ENCODE measurements at places on chromosomes 1 and 21.

DNA sequence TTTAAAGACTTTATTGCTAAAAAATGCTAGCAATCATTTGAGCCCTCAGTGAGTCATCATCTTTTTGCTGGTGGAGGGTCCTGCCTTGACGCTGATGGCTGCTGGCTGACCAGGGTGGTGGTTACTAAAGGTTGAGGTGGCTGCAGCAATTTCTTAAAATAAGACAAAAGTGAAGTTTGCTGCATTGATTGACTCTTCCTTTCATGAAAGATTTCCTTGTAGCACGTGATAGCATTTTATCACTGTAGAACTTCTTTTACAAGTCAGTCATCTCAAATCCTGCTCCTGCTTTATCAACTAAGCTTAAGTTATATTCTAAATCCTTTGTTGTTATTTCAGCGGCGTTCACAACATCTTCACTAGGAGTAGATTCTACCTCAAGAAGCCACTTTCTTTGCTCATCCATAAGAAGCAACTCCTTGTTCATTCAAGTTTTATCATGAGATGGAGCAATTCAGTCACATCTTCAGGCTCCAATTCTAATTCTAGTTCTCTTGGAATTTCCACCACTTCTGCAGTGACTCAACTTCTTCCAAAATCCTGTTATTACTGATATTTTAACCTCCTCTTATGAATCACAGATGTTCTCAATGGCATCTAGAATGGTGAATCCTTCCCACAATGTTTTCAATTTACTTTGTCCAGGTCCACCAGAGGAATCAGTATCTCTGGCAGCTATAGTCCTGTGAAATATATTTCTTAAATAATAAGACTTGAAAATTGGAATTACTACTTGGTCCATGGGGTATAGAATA lies 17.6 kb upstream of the RGS1 start:
- DNase-seq: no peak

- DNase-seq: no peak
Observed at GRCh38 chr21:45651921-45652320, 8.4 kb downstream of the PCBP3 start.

- DNase-seq: peak; percentile 59
Observed at GRCh38 chr1:66752000-66752592, at the start of gene DYNLT5. TSS of gene DYNLT5 (plus strand) at chr1:66752459. CDS start at chr1:66754659, 2,200 bp downstream.

DNA sequence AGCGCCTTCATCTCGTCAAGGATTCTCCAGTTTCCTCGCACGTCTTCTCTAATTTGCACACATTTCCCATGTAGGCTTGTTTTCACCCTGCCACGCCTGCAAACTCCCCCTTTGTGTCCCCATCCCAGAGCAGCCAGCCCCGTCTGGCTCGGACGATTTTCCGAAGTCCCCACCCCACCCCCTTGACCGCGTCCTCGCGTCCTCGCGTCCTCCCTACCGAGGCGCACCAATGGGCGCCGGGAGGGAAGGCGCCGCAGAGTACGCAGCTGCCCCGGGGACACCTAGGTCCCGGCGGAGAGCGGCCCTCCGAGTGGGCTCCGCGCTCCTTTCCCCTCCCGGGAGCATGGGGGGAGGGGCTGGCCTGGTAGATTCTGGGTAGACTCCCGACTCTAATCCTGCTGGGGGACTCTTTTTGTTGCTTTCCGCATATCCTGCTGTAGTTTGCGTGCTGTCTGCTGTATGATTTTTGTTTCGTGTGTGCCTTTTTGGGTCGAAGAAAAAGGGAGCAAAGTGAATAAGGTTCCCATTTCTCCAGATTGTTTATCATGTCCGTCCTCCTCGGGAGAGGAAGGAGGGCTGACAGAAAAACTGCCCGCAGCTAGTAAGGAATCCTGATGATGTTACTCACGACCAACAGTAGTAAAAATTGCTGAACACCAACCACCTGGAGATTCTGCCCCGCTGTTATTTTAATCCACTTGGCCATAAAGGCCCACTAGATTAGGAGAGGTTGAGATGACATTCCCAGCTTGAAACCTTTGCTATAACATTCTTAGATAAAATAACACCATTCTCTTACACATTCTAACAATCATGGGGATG lies 1.5 kb downstream of the CACHD1 start:
- DNase-seq: no peak

GRCh38 chr1:44808938-44809917 lies 905 bp downstream of the BTBD19 start:
- DNase-seq: peak; percentile 76

GRCh38 chr1:99639408-99639807 lies 6.5 kb upstream of the PALMD start:
- no peak for DNase-seq

DNA sequence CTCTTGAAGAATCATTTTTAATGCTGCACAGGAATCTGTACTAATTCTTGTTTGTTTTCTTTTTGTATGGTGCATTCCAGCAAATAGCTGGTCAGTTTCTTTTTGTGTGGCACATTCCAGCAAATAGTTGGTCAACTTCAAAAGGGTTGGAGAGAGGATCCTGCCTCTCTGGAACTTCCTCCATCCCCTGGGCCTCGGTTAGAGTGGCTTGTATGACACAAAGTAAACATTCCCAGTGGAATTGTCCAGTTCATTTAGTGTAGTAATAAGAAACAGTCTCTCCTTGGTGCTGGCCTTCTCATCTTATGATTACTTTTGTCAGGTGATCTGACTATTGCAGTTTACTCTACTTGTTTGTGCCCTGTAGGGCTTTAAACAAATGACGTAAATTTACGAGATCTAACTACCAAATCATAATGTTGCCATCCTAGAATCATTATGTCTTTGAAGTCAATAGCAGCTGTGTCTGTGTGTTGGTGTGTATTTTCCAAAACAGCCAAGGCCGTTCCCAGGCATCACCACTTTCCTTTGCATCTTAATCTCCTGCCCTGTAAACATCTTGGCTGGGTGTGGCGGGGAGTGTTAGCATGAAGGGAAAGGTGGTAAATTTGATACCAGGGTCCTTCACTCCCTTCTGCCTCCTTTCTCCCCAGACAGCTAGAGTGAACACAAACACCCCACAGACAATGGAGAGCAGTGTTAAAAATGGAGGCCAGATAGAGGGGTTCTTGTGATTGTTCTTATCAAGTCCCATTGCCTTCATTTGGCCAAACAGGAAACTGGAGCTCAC lies 77.9 kb downstream of the CDC7 start:
- DNase-seq: no peak

GRCh38 chr21:34345892-34346291 lies 17.9 kb upstream of the KCNE2 start:
- DNase-seq: no peak

GRCh38 chr1:66468722-66469121 lies 65.2 kb upstream of the SGIP1 start:
- DNase-seq: no peak

DNA sequence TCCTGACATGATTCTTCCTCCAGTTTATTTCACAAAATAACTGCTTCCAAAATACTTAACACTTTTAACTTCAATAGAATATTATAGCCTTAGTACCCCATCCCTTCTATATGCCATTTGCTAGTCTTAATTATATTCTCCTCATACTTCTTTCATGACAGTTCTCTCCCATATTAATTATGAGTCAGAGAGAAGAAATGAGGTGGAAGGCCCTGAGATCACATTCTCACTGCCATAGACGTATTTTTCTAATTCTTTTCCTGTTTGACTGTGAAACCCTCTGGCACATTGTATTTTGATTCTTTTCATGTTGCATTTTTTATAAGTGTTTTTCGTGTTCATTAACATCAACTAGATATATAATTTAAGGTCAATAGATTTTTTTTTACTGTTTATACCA lies 88.4 kb downstream of the GTF2B start:
- no peak for DNase-seq

DNA sequence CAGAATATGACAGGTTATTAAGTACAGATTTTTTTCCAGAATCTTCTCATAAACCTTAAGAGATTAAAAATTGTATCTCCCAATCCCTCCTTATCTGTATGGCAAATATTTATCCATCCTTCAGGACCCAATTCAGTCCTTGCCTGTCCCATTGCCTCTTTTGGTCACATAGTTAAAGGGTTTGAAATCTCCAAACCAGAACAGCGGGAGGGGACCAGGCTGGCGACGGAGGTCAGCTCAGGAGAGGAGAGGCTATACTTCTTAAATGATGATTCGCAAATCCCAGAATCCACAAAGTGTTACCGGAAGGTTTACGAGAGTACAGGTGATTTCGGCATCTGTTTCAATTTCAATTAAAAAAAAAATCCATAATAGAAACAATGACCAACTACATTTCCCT lies 572.7 kb downstream of the SMYD3 start:
- no peak for DNase-seq

- no peak for DNase-seq
Observed at GRCh38 chr1:61638296-61638695, 86.6 kb downstream of the TM2D1 start.

- DNase-seq: peak; percentile 48
Observed at GRCh38 chr1:9233241-9233941, 1.2 kb upstream of the H6PD start.

DNA sequence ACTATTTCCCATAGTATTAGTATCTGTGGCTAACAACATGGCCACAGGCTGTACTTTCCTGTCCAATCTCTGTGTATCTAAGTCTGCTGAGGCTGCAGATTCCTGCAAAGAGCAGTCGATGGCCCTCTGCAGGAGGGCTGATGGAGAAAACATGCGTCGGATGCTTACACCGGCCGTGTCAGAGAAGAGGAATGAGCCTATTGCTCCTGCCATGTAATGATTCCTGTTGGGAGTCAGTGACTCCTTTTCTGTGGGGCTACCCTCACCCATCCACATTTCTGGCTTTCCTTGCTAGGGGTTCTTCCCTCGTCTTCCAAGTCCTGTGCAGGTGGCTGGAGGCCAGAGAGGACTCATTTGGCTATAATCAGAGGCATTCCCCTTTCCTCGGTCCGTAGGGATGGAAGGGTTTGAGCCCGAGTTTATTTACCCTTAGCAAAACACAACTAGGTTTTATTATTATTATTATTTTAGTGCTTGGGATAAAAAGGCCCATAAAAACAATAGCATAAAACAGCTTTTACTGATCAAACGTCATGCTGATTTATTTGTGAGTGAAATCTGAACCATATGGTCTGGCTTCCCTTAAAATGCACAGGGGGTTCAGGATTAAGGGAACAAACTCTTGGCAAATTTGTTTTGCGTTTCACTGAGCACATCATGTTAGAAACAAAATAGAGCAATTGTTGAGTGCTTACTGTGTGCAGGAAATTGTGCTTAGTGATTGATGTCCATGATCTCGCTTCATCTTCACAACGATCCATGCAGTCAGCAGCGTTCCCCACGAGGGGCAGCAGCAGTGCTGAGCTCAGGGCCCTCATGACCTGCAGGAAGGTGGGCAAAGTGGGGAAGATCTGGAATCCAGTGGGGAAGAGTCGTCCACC lies 70.8 kb downstream of the KIF26B start:
- DNase-seq: no peak

- no peak for DNase-seq
Observed at GRCh38 chr1:146021622-146022402, at the start of gene HJV. TSS of gene HJV (minus strand) at chr1:146021735. CDS start at chr1:146020231, 1,504 bp downstream.

- DNase-seq: no peak
Observed at GRCh38 chr1:219463636-219464035, 149.3 kb downstream of the ZC3H11B start.

DNA sequence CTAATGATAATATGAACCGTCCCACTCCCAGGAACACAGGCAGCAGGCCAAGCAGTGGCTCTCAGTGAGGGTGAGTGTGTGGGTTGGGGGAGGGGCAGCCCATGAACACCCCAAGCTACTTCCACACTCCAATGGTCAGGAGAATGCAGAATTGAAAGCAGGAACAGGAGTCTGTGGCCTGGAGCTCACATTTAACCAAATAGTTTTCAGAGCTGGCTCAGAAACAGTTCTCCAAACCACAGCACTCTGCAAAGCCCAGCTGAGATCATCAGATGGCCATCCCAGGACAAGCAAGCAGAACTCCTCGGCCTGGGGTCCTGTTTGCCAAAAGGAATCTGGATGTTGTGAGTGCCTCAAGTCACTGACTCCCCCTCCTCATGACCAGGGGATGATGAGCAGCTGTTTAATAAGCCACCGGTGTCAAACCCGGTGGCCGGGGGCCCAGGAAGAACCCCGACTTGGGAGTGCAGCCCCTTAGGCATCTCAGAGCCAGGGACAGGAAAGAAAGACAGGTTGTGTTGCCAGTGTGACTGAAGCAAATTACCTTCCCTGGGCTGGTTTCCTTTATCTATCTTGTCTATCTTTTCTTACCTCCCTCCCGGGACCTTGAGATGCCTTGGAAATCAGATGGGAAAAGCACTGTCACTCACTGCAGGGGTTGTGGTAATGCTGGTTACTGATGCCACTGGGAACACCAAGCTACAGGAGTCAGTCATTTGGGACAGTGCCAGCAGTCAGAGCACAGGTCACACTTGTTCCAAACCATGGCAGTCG lies 20.4 kb downstream of the DEGS1 start:
- no peak for DNase-seq

DNA sequence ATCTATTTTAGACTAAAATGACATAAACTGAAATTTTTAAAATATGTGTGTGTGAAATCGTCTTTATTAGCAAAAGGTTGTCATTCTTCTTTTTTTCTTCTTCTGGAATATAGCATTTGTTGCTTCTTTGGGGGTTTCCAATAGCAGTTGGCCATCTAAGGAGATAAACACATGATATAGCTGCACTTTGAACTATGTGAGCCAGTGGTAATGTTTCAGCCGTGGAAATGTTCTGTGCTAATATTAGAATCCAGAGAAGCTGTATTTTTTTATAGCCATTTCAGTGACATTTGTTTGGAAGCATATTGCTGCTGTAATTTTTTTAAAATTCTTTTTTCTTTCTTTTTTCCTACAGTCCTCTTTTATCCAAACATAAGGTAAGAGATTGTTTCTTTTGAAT lies 75.1 kb downstream of the CNST start:
- no peak for DNase-seq

- no peak for DNase-seq
Observed at GRCh38 chr21:25512095-25513081, 94.9 kb downstream of the MRPL39 start.
